ACHN (cell line): ENCODE measurements at places on chromosomes 2 and 18.

- DNase-seq = peak; percentile 90
Measured at GRCh38 chr18:48529796-48530195, 9.0 kb upstream of the CTIF start.

DNA sequence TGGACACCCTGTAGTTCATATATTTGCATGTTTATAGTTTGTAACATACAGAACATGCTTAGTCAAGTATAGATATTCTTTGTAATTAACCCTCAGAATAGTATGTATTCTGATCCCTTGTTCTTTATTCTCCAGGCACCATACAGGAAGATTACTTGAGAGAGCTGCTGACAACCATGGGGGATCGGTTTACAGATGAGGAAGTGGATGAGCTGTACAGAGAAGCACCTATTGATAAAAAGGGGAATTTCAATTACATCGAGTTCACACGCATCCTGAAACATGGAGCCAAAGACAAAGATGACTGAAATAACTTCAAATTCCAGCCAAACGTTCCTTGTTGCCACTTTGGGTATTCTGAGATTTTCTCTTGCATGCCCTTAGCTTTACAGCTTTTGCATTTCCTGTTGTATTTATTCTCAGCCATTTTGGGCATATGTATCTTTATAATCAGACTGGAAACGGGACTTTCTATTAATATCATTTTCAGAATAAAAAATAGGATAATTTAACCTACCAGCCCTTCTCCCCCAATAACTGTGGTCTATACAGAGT, 6.2 kb upstream of the MYL12B start:
- no peak for DNase-seq

DNA sequence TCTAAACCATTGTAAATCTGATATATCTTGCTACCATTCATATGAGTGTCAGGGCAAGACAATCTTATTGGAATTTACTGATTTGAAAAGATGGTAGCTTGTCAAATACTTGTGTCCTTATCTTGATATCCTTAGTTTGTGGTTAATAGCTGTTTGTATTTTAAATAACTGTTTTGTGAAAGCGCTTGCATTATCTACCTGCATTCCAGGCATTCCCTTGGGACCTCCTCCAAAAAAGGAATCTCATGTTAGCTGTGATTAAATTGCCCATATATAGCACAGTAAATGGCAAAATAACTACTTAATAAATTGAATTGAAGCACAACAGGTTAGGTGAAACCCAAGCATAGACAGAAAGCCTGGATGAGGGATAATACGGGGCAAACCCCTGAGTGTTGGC, 13.9 kb downstream of the CNTNAP5 start:
- DNase-seq = no peak

- DNase-seq = no peak
Measured at GRCh38 chr2:240235149-240235803, 94.8 kb upstream of the OTOS start.

GRCh38 chr2:42784204-42784880, 8.0 kb downstream of the HAAO start:
- no peak for DNase-seq

DNA sequence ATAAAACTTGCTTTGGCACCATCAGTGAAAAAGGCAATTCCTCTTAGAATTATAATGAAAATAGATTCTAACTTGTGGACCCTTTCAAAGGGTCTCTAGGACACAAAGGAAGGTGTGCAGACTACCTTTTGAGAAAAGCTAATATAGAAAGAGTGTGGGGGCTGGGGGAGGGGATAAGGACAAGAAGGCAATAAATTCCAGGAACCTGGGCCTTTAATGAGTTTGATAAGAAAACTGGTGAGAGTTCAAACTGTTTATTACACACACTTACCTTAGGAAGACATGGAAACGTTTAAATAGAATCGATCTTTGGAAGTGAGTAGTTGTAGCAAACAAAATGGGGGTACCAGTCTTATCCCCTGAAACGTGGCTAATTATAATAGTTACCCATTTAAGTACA, 39.6 kb upstream of the PGAP1 start:
- no peak for DNase-seq

DNA sequence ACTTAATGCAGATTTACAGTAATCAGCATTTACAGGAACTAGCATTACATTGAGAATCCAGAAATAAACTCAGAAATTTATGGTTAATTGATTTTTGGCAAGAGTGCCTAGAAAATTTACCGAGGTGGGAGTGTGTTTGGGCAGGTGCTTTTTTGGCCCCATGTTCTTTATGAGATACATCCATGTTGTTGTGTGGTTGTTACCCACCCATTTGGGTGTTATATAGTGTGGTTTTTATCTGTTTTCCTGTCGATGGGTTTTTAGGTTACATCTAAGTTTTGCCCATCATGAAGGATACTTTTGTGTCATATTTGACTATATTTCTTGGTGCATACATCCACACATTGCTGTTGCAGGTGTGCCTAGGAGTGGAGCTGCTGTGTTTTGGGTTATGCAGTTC, 82.0 kb downstream of the ATP9B start:
- no peak for DNase-seq

DNA sequence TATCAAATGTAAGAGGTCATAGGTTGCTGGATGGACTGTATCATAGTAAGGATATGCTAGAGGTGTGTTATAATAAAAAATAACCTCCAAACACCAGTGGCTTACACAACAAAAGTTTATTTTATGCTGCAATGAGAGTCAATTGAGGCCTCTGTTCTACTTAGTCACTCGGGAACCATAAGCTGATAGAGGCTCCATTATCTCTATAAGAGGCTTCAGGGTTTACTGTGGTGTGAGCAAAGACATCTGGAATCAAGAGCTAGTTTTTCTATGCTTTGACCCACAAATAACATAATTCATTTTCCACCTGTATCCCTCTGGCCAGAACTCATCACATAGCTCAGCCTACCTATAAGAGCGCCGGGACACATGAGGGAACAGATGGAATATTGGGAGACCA, 47.5 kb upstream of the NEMP2 start:
- no peak for DNase-seq

GRCh38 chr2:86201671-86202335, 2.5 kb downstream of the MRPL35 start:
- no peak for DNase-seq

- no peak for DNase-seq
Measured at GRCh38 chr2:214730248-214730647, 79.2 kb downstream of the BARD1 start.

DNA sequence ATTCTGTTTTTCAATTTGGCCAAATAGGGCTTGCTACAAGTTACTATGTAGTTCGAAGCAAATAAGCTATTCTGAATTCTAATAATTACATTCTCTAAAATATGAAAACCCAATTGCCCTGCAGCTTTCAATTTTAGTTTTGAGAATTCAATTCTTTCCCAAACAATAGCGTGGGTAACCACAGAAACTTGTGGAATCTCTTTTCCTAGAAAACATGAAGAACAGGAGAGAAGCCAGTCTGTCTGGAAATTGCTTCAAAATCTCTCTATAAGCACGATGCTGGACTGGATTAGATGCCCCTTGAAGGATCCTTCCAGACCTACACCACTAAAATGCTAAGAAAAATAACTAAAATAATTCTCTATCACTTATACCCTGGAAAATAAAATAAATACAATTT, 115.0 kb downstream of the THADA start:
- DNase-seq = no peak

GRCh38 chr2:141523199-141523598, 607.6 kb downstream of the LRP1B start:
- DNase-seq = no peak

GRCh38 chr2:65739927-65740326, 307.5 kb upstream of the SPRED2 start:
- no peak for DNase-seq
